ENCODE measurements at places on chromosomes 5 and 9.
A peak's percentile ranks its signal among the peaks of the same experiment; 100 is the strongest.

- DNase-seq = no peak
These were observed 28.0 kb upstream of the DMRT3 start for GRCh38 chr9:948497-948896.

DNA sequence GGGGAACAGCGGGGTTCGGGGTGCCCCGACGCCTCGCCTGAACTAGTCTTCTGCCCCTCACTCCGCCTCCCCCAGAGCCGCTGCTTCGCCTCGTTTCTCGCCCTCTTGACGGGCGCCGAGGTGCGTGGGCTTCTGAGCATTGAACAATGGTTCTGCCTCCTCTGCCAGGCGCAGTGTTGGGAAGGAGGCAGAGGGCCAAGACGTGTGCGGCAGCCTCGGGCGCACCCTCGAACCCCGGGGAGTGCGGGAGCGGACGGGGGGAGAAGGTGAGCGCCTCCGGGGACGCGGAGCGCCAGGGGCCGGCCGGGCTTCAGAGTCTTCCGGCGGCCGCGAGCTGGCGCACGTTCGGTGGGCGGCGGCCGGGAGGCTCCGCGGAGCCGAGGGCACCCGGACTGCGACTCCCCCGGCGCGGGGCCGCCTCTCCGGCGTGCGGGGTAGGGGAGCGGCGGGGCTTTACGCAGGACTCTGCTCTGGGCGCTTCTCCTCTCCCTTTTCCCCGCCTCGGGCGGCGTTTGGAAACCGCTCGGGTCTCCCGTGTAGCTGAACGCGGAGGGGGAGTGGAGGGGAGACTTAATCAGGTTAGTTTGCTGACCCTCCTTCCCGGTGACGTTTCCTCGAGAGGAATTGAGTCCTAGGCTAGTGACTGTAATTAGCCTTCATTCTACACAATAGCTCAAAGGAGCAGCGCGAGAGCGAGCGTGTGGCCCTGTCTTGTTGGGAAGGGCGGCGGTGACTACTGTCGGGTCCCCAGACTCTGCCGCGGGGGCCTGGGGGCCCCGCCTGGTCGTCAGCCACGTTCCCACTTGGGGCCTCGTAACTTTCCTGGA lies 1.1 kb downstream of the VLDLR start:
- DNase-seq = no peak

DNA sequence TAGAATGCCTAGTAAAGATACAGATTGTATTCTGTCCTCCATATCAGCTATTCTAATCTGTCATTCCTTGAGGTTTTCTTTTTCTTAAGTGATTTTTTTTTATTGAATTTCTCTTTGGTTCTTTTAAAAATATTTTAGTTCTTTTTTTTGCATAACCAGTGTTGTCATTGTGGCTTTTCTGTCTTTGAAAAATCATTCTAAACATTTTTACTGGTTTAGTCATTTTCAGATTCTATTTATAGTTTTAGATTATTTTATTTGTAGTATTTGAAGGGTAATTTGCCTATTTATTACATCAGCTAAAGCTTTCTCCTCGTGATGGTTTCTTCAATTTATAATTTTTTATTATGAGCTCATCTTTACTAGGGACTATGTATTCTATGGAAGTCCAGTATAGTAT lies 78.1 kb downstream of the NDUFAF2 start:
- no peak for DNase-seq

DNA sequence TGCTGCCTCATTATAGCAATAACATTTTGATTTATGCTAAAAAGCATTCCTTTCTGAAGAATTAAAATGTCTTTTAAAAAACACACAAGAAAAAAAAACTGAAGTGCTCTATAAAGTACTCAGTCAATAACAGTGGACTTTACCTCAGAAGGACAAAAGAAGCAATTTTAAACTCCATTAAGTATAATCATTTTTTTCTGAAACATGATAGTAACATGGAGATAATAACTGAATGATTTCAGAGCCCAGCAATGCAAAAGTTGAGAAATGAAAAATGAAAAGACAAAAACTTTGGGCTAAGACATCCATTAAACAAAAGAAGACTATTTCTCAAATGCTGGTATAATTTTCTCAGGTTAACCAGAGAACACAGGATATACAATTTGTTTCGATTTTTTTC lies 78.7 kb downstream of the RFX3 start:
- no peak for DNase-seq

DNA sequence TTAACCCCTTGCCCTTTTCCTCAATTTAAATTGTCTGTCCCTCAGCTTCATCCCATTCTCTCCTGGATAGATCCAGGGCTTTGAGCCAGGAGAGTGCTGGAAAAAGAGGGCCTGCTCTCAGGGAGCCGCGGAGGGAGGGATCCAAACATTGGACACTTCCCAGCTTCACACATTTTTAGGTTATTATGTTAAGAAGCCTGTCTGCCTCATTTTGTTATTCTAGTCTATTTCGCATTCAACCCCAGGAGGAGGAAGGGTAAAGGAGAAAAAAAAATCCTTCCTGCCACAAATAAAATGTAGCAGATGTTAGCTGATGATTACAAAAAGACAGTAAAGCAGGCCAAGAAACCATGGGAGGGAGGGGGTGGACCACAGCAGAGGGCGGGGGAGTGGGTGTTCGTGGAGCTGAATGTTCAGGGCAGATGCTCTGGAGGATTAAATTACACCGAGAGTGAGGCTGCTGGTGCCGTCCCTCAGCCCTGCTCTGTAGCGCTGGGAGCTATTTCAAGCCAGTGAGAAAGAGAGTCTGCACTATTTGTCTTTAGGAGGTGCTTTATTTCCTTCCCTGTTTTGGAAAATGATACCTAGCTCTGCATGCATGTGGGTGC lies 60.6 kb upstream of the ZFR start:
- no peak for DNase-seq

DNA sequence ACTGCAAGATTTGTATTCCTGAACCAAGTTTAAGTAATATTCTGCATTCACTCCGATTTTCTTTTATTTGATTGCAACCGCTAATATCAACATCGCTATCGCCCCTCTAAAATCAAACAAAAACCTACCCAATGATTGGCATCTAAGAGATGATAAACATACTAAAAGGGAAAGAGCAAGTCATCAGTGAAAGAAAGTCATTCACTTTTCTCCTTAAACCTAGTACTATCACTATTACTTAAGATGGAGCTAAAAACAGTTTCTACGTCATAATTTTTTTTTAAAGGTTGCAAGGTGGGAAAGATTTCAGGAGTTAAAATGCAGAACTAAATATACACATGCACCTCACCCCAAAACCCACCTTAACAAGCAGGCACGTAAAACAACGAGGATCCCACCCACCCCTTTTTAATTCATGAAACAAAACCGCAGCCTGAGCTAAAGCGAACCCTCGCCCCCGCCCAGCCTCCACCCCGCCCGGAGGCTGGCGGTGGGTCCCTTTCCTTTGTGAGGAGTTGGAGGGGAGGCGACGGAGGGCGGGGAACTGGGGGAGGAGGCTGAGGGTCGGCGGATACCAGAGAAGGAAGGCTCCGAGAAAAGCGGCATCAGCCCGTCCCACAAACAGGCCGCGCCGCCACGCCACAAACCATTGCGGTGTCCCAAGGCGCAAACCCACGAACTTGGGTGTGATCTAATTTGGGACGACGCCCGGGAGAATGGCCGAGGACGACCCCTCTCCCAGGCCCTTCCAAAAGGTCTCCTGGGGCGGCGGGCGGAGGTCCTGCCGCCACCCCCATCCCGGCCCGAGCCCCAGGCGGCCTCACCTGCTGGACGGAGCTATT lies 861 bp downstream of the UBQLN1 start:
- DNase-seq = peak; percentile 50

GRCh38 chr9:78074385-78075291 lies 43.0 kb upstream of the GNAQ start:
- DNase-seq = no peak

Data from stimulated activated CD4-positive, alpha-beta T cell treated with anti-CD3 and anti-CD28 coated beads, Interleukin-1b, Interleukin-23, amount 100 ng/mL, for 1 hour (primary cell).